HT-29 (cell line): ENCODE measurements at places on chromosomes 6 and 20.
A peak's percentile ranks its signal among the peaks of the same experiment; 100 is the strongest.

DNA sequence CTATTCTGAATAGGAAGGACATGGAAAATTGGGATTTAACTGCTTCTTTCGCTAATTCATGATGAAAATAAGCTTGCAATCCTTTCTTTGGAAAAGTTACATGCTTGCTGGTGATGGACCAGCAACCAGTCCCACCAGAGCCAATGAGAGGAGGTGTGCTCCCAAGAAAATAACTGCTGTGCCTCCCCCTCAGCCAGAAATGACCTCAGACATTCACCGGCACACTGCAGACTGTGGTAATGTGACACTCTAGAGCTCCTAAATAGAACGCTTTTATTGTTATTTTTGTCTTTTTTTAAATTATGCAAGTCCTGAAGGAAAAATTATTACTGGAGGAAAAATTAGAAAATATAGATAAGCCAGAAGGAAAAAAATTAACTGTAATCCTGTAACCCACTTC is 2.6 kb downstream of the PYGB start:
- DNase-seq, result peak; percentile 40

- peak; percentile 34 for DNase-seq
Observed at GRCh38 chr6:139433631-139434419, 59.4 kb upstream of the CITED2 start.

DNA sequence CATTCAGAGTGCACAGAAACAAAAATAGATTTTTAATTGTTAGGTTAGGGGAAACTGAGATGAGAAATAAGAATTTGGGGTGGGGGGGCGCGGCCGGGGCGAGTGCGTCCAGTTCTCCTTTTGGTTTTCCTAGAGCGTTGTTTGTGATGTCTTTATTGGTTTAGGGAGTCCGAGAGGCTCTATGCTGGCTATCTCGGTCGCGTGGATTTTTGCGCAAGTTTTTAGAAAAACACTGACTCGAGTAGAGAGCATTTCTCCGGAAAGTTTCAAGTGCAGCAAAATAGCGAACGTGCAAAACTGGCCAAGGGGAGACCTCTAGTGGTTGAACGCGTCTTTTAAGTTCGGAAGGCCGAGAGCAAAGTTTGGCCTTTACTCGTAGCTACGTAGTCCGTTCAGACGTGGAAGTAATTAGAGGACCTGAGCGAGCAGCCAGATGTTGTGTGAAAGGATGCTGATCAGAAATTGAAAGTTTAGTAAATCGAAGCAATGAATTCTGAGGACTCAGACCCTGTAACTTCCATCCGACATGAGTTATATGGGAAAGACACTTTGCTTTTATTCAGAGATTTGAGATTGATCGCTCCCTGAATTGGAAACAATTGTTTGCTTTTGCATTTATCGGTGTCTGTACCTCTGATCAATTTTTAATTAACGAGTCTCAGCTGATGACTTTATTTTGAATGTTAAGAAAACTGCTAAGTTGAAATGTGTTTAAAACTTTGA is 2.7 kb downstream of the L3MBTL3 start:
- DNase-seq, result peak; percentile 88

DNA sequence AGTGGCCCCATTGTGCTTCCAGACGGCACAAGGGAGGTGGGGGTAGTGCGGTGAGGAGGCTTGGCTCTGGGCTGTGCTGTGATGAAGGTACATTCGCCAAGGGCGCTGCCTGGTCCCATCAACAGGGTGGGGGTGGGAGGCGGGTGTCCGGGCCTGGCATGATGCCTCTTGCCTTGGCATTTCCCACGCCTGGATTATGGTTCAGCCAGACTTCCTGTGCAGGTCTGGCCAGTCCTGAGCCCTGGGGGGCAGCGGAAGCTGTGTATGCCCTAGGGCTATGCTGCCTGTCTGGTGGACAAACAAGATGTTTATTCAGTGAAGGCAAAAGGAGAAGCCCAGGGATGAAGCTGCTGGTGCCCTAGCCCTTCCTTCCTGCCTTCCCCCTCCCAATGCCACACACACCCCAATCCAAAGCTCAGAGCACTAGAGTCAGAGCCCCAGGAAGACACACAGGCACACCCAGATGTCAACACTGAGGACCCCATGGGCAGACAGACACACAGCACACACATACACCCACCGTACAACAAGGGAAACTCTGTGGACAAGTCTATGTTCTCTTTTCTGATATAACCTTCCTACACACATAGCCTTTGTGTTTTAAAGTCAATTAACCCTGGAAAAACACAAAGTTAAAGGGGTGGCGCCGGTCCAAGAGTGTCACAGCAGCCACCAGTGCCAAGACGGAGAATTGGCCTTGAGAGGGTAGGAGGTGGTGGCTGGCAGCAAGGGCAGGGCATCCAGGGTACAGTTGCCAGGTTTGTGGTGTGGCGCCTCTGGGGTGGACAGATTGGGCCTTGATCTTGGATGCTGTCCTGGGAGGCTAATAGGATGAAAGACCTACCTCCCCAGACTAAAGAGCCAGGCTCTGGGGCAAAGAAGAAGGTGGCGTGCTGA is 54.7 kb upstream of the SAYSD1 start:
- no peak for DNase-seq

GRCh38 chr20:6081236-6081635 is 27.4 kb upstream of the LRRN4 start:
- DNase-seq, result no peak
